RPMI8226 (cell line): ENCODE measurements at places on chromosomes 3 and 15.

GRCh38 chr3:46705751-46706552 lies 4.8 kb downstream of the TMIE start:
- no peak for DNase-seq

DNA sequence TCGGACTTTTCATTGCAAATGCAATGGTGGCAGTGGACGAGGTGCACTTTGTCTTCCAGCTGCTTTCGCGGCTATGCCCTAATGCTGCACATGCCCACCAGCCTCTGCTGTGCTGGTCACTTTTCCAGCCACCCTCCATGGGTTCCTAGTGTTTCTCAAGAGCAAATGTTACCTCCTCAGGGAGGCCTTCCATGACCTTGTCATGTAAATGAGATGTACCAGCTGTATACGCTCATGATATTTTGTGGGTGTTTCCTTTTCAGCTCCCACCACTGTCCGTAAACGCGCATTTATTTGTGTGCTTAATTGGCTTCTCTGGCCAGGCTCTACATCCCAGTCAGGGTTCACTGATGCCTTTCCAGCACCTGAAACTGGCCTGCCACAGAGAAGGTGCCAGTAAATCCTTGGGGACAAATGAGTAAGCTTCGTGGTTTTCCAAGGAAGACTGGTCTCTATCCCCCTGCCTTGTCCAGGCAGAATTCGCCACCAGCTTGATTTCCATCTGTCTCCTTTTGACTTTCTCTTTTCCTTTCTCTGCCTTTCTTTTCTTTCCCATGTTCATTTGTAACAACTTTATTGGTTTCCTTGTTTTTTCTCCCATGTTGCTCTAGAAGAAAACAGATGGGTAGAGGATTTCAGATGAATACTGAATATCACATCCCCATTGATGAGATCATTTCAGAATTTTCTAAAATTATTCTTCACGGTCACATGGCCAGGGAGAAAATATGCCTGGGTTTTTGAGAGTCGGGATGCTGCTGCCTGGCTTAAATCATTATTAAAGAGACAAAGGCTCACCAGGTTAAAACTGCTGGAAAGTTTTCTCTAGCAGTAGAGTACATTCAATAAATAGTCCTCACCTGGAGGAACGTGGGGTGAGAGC lies 82.5 kb downstream of the CHST2 start:
- DNase-seq = no peak

GRCh38 chr3:20245781-20246180 lies 59.8 kb upstream of the SGO1 start:
- DNase-seq = no peak

DNA sequence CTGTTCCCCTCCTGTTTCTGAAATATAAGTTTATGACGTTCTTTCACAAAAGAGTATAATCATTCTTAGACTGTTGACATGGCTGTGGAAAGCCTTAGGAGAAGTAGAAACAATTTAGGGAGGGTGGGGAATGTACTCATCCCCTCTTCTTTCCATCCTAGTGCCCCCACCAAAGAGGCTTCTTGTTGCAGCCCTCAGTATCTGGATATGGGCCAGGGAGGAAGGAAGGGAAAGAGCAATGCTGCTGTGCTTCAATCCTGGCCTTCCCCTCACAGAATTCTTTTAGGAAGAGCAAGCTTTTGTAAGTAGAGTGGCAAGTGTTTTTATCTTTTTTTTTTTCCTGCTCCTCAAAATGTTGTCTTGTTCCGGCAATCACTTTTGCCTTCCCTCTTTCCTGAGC lies 1.7 kb downstream of the INAFM2 start:
- DNase-seq = no peak

DNA sequence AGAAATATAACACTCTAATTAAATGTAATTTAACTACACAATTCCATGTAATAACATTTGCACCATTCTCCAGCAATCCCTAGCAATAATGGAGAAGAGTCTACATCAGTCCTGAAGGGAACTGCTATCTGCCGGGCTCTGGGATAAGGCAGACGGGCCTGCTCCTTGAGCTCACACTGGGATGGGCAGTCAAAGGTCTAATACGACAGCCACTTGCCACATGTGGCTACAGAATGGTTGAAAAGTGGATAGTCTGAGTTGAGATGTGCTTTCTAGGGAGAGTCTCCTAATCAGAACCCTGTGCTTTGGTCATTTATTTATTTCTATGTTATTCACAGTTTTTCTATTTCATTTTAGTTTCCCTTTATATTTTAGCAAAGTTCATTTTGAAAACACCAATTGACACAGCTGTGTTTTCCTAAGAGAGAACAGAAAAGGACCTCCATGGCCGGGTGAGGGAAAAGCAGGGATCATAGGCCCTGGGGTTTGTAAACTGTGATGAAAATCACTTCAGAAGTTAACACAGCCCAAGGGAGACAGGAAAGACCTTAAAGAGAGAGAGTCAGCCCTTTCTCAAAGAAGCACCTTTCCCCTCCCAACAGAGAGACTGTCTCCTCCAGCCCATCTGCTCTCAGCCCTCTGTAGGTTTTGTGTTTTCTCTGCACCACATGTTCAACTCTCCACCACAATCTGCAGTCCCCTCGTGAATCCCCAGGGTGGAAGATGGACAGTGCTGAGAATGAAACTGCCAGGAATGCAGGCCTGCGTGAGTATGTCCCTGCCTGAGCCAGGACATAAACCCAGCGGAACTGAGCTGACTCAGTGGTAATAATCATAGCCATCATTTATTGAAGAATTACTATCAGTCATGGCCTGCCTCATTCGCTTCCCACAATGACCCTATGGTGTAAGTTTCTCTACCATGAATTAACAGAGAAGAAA lies 11.6 kb downstream of the FSIP1 start:
- DNase-seq = no peak

DNA sequence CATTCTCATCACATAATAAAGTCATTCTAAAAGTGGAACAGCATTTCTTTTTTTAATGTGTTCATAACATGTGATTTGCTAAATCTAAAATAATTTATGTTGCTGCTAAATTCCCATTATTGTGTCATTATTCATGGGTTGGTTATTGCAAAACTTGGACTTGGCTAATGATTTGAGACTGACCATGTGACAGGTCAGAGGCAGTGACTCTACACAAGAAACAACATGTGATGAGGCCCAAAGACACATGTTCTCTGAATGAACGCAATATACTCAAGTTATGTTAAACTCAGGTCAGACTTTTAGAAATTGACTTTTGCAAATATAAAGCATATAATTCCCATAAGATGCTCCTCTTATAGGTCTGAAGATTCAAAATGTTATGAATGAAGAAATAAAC lies 566.1 kb downstream of the TBL1XR1 start:
- DNase-seq = no peak

GRCh38 chr3:149547413-149547812 lies 72.9 kb downstream of the TM4SF4 start:
- no peak for DNase-seq

DNA sequence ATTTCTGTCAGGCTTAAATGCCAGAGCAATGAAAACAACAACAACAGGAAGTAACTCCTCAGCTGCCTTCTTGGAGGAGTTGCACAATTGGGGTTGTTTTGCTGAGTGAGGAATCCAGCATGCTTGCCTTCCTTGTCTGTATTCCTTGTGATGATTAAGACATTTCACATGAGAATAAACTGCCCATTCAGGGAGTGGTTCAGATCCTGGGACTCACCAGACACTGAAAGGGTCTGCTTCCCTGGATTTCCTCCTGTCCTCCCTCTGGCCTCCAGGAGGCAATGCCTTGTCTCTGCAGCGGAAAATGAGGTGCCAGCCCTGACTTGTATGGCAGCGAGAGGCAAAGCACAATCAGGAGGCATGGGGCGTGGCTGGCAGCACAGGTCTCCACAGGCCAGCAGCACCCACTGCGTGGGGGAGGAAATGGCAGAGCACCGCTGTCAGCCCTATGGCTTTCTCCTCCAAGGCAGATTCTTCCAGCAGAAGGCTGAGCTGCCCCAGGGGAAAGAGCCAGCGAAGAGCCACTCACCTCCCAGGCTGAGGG lies 41.5 kb downstream of the RBP2 start:
- DNase-seq = no peak

- peak; percentile 70 for DNase-seq
These were observed 15.2 kb downstream of the LDHAL6B start for GRCh38 chr15:59221511-59222505.

- DNase-seq = no peak
These were observed 49.9 kb downstream of the TMCO5A start for GRCh38 chr15:37984368-37984767.

- DNase-seq = no peak
These were observed 113.4 kb upstream of the RGMA start for GRCh38 chr15:93202405-93202804.

DNA sequence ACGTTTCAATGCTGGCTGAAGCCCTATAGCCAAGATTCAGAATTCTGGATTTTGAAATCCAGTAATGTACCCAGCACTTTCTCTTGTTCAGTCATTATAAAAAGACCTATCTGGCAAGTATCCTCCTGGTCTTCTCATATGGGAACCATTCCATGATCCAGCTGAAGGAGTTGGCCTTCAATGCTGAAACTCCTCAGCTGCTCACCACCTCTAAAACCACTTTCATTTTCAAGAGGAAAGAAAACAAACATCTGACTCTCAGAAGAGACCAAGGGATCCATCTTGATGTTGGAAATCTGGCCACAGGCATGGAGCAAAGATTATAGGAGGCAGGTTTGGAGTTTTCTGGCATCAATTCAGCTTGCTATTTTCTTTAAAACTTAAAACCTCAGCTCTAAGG lies 235.4 kb downstream of the FMN1 start:
- DNase-seq = peak; percentile 5

DNA sequence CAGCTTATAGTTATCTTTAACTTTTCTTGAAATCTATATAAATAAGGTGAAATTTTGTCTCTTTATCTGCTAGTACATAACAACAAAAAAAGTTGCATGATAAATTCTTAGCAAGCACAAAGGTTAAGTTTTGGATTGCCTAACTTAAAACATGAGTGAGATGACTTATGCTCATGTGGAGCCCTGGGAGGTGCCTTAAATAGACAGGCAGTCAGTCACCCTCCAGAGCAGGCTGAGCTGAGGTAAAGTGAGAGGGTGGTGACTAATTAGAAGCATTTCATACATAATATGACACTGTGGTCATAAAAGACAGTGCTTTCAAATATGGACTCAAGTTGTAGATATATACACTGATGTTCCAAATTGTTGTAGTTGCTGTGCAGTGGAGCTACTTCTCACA lies 14.6 kb upstream of the MME start:
- DNase-seq = no peak

GRCh38 chr3:48215019-48215418 lies 8.3 kb upstream of the CAMP start:
- DNase-seq = no peak

DNA sequence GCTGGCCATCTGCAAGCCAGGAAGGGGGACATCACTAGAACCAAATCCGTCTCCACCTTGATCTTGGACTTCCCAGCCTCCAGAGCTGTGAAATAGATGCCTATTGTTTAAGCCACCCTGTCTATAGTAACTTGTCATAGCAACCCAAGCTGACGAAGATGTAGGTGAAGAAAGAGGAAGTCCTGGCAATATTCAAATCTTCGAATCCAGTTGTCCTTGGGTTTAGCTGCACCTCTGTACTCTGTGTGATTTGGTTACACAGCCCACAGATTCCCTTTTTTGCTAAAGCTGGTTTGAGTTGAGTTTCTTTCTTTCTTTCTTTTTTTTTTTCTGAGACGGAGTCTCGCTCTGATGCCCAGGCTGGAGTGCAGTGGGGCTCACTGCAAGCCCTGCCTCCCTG lies 68.0 kb upstream of the XCR1 start:
- DNase-seq = peak; percentile 48

- peak; percentile 60 for DNase-seq
These were observed 47.9 kb downstream of the PIK3CA start for GRCh38 chr3:179196098-179196497.

- no peak for DNase-seq
These were observed 105.8 kb downstream of the DHX30 start for GRCh38 chr3:47908744-47909143.

- no peak for DNase-seq
These were observed 152.9 kb upstream of the RBMS3 start for GRCh38 chr3:29128001-29128400.

GRCh38 chr3:27568393-27568792 lies 84.2 kb upstream of the SLC4A7 start:
- peak; percentile 26 for DNase-seq

DNA sequence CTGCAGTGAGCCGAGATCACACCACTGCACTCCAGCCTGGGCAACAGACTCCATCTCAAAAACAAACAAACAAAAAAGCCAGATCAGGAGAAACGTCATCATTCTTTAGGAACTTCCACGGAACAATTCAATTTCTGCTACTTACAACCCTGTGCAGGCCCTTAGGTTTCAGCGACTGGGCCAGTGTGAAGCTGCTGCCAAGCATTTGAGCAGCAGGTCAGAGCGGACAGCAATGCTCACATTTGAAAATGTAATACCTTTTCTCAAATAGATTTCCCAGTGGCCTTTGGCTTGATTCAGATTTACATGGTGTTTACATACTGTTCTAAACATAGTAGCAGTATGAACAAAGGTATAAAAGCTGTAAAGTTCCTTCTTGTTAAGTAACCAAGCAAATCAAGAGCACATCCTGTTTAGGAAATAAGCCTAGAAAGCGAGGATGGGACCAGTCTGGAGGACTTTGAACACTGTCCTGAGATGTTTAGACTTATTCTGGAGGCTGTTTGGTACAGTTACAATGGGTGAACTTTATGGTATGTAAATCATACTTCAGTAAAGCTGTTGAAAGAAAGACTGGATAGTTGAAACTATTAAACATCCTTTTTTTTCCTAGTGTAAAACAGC lies 141.2 kb downstream of the HCN4 start:
- no peak for DNase-seq

DNA sequence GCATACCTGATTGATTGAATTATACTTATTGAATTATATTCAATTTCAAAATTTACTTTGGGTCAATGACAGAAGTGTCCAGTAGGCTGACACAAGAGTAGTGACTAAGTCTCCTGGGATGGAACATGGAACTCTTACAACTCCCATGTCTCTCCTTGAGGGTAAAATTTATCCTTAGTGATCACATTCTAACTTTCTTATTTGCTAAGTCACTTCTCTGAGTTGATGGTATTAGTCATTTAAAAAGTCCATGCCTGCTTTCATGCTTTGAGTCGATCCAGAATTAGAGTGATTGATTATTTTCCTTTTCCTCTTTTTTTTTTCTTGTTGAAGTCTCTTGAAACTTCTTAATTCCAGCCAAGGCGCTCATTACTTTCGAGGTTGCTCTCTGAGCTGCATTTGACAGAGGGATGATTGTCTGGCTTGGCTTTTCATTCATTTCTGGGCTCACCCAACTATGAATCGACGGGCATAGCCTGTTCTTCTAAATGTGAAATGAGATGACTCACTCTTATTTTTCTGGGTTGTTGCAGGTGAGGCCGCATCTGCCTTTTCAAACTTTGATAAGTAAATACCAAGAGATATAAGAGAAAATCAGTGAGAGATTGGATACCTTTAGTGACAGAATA lies 34.9 kb downstream of the LRRC3B start:
- DNase-seq = no peak

GRCh38 chr3:45034612-45035252 lies 8.6 kb downstream of the CLEC3B start:
- DNase-seq = peak; percentile 93
